ENCODE measurements at places on chromosomes 3 and 15.

DNA sequence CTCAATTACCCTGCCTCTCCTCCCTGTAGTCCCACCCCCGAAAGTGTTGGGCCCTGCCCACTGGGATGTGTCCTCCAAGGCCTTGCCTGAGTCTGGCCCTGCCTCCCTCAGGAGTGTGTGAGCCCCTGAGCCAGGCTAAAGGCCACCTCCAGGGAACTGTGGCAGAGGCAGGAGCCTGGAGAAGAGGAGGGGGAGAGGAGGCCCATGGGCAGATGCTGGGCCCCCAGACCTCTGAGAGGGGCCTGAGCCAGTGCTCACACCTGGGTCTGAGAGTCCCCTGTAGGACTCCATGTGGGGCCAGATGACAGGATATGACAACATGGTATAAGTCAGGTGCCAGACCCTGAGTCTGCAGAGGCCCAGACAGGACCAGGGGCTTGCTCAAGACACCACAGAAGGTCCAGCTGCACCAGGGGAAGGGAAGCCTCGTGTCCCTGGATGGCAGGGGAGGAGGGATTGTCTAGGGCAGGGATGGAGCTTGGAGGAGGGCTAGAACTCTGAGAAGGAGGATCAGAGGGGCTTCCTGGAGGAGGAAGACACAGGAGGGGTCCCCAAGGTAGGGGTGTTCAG lies 217.9 kb downstream of the TBC1D2B start:
- no peak for DNase-seq

GRCh38 chr3:70980646-70981170 lies 602.8 kb downstream of the FOXP1 start:
- DNase-seq: no peak

- no peak for DNase-seq
Observed at GRCh38 chr3:152257563-152258035, 11.1 kb upstream of the MBNL1 start.

DNA sequence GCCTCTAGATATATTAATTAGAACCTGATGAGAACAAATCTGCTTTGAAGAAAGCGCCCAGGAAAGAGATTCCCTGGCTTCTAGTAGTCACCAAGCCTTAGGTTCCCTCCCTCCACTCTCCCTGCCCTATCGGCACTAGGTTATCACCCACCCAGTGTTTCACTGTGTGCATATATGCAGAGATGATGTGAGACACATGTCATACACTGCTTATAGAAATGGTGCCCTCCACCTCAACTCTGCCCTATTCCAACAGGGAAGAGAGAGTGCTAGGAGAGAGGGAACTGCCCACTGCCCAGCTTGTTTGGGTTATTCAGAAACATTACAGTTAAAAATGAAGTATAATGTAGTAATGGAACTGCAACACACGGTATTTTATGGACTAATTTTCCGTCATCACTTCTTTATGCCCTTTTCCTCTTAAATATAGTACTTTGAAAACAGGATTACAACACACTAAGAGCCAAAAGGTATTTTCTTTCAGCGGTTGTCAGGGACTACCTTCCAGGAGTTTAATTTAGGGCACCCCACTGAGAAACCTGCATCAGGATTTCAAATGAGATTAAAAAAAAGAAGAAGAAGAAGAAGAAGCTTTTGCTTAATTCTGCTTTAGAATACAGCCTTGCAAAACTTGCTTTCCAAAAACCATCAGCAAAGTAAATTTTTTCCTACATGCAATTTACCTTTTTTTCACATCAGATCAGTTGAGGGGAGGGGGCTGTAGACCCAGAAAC lies 55.3 kb downstream of the MEIS2 start:
- no peak for DNase-seq

- DNase-seq: no peak
Observed at GRCh38 chr15:43777267-43777914, 625 bp upstream of the ELL3 start.

GRCh38 chr3:112736386-112736785 lies 95.4 kb upstream of the CCDC80 start:
- no peak for DNase-seq

DNA sequence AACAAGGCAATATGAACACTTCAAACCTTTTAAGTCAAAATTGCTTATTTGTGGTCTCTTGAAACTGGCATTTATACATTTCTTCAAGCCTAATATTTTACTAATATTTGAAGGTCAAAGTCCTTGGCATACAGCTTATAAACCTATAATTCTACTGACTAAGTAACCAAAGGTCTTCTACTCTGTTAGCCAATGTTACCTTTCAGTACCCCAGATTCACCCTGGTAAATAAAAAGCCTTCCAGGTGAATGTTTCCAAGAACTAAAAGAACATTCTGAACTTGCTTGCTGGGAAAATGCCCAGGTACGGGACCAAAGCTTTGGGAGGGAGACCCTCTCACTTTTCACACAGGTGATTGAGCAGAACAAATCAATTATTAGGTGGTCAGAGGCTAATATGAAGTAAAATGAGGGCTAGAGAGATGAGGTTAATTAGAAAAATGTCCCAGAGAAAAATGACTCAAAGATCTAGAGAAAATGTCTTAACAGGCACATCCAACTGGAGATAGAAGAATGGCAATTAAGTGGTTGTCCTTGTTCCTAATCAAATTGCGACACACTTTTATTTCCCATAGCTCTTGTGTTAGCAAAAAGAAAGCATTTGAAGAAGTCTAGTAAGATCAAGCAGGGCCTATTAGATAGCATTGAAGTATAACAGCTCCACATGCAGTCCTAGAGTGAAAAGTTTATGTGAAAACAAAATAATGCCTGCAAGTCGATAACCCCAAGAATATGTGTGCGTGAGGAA lies 232.0 kb downstream of the FOXP1 start:
- DNase-seq: no peak

Measured in GM18507 (cell line).